ENCODE measurements at places on chromosomes 5 and 9.

- no peak for DNase-seq
Measured at GRCh38 chr5:63050916-63051315, 472.3 kb downstream of the LRRC70 start.

GRCh38 chr5:40374853-40375252 lies 304.9 kb upstream of the PTGER4 start:
- DNase-seq, result no peak

DNA sequence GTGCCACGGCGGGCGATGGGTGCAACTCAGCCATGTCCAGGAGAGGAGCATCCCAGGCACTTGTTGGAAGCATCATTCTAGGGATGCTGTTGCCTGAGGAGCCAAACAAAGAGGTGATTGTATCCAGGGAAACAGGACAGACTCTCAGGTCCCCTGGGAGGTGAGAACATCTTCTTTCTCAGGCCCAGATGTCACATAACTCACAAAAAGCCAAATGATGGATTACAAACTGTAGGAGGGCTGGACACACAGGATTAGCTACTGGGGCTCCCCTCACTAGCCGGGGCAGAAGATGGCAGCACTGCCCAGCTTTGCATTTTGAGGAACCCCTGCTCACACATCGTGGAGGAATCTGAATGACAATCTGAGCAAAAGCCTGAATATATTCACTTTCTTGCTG lies 64.7 kb upstream of the NFIL3 start:
- DNase-seq, result no peak

GRCh38 chr5:143495110-143495509 lies 91.6 kb upstream of the NR3C1 start:
- DNase-seq, result no peak

GRCh38 chr5:181187500-181188213 lies 17.3 kb downstream of the TRIM7 start:
- DNase-seq, result peak; percentile 74
